ENCODE measurements at places on chromosomes 5 and 9.

DNA sequence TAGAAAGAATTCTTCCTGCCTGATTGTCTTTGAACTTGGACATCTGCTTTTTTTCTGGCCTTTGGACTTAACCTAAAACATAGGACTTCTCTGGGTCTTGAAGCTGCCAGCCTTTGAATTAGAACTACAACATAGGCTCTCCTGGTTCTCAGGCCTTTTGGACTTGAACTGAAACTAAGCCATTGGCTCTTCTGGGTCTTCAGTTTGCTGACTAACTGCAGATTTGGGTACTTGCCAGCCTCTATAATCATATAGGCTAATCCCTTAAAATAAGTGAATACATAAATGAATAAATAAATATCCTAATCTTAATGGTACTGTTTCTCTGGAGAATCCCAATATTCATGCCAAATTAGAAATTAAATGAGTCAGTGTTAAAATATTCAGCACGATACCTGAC, 473.4 kb upstream of the PAPPA start:
- DNase-seq, result no peak

DNA sequence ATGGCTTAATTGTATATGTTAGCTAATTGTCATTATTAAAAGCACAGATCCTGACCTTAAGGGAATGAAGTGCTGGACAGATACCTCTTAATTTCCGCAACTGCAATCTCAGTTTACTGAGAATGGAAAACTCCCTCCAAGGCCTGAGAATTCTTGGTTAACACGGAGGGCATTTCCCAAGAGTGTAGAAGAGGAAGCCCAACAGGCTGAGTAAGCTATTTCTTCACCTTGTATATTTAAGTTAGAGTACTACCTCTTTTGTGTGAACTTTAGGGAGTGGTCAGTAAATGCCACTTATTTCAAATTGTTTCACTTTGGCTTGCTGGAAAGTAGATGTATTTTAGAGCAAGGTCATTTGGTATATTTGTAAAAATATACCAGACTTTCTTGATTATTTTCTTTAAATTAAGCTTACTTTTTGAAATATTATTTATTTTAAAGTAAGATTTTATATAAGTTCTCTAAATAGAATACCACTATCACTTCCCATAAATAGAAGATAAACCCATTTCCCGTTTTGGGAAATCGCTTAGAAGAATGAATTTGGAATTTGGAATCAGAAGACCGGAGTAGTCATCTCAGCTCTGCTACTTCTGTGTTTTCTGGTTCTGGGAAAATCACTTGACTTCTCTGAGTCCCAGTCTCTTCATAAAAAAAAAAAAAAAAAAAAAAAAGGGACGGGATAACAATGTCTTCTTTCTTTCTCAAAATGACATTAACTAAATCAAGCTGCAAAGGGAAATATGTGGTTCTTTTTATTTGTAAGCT, 26.0 kb upstream of the C9orf72 start:
- DNase-seq, result no peak

DNA sequence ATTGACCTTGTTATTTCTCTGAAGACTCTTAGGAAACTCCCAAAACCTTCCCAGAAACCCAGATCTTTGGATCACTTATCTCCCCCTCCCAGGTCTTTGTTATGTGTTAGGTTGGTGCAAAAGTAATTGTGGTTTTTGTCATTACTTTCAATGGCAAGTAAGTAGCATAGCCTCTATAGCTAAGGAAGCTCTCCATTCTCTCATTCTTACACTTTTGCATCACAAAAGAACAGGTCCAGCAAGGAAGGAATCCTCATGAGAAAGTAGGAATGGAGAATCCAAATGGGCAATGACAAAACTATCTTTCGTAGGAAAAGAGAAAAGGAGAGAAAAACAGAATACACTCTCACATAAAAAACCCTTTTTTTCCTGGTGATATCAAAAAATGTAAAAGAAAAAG, 81.3 kb upstream of the ELAVL2 start:
- DNase-seq, result no peak

- DNase-seq, result no peak
Measured at GRCh38 chr5:150428106-150428876, 15.6 kb upstream of the CD74 start.

DNA sequence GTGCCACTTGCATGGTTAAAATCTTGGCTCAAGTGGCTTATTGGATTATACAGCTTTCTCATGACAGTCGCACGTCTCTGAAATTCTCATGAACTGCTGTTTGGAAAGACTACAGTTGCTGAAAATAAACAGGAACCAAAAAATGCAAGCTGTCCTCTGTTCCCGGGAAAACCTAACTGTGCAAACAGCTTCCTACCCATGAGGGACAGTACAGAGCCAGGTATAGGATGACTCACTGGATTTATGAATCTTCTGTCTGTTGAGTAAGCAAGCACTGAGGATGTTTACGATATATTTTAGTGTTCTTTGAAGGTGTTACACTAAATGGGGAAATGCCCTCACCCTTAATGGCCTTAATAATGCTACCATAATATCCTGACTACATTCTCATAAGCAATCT, 380.3 kb upstream of the TNC start:
- DNase-seq, result no peak

DNA sequence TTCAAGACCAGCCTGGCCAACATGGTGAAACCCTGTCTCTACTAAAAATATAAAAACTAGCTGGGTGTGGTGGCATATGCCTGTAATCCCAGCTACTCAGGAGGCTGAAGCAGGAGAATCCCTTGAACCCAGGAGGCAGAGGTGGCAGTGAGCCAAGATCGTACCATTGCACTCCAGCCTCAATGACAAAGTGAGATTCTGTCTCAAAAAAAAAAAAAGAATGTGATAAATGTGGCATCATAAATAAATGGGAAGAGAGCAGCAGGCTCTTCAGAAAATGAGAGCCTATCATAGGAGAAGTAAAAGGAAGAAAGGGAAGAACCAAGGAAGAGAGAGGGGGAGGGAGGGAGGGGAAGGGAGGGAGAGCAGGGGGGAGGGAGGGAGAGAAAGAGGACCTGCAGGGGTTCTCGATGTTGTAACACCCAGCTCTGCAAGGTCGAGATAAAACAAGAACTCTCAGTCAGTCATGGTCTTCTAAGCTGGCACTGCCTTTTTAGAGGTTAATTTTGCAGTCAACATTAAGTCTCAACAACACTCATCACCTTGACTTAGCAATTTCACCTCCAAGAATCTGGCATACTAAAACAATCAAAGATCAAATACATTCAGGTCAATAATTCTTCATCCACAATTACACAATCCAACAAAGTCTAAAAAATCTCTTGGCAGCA, 68.7 kb upstream of the SIMC1 start:
- no peak for DNase-seq
